Stimulated activated CD8-positive, alpha-beta memory T cell treated with anti-CD3 and anti-CD28 coated beads, Interleukin-15, amount 100 ng/mL, for 24 hours (primary cell): ENCODE measurements at places on chromosomes 7 and 10.
A peak's percentile ranks its signal among the peaks of the same experiment; 100 is the strongest.

DNA sequence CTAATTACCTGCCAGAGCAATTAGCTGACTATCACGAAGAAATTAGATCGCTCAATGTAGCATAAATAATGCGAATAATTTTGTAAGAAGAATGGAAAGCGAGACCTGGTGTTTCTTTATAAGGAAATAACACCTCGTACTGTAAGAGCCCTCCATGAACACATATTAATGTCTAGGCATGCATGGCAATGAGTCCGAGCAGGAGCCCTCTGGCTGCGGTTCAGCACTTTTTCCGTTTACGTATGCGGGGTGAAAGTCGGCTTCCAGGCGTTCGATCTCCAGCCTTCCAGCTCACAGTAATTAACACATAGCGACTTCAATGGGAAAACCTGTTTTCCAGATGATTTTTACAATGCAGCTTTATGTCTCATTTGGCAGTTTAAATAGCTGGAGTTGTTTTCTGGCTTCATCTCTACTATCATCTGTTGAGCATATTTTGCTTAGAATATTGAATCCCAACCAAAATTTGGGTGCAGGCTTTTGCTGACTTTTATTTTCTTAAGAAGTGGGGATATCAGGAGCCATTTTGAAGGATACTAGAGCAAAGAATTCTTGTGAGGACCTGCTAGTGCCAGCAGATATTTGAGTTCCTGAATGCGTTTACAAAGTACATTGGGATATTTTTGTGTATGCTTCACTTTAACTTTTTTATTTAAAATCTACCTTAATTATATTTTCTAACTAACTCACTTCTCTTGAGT is 7.2 kb upstream of the SP8 start:
- DNase-seq = no peak

GRCh38 chr10:11611248-11612020 is at the start of gene USP6NL:
USP6NL (minus strand) TSS chr10:11611650; CDS start chr10:11597634, 14,016 bp downstream.
- peak; percentile 19 for DNase-seq

DNA sequence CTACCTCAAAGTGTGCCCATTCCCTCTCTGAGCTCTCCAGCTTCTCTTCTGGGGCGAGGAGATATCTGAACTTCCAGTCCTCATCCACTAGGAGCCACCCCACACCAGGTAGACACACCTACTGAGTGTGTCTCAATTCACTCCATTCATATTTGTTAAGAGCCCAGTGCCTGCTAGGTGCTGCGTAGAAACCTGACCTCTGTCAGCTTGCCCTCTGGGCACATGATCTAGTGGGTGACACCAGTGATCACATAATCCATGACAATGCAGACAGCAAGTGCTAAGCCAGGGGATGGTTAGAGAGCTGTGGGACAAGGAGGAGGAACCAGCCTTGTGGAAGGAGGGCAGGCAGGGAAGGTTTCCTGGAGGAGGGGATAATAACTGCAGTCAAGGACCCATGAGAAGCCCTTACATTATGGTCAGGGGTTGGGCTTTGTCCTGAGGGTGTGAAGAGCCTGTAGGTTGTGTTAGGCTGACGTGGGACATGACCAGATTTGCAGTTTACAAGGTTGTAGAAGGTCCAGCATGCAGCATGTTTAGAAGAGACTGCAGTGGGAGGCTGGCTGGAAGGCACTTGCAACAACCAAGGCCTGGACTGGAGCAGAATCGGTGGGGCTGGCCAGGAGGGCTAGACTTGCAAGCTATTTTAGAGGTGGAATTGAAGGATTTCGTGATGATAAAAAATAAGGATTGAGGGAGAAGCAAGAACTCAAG is 81.8 kb downstream of the COL13A1 start:
- DNase-seq = no peak

DNA sequence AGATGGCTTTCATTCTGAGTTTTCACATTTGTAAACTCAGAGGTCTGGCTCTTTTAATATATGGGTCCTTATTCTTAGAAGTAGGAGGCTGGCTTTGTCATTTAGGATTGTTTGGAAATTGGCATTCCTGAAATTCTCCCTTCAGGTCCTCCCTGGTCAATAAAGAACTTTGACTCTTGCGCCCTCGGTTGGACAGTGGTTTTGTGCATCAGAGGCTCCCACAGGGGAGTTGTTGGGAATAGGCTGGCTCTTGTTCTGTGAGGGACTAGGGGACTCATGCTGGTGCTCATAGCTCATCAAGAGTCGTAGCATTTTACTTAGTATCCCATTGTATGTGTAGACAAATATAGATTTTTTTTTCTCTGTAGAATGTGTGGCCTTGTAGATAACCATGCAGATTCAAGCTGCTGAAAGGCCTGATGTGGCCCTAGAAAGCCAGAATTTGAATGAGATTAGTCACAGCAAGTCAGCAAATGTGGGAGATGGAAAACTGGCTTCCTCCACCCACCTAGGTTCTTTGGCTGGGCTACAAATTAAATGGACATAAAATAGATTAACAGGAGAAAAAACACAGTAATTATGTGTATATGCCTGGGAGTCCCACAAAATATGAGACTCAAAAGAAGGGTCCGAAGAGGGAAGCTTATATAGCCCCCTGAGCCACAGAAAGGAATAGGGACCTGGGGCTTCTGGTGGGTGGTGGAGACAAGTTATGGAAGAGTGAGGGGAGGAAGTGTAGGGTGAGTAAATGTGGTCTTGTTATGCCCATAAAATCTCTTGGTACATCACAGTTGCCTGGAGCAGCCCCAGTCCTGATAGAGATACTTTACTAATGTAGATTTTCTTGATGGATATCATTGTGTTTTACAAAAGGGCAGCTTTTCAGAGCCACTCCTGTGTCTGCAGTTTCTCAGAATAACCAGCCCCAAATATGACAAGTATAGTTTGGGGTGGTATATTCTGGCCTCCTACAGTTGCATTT is 94.6 kb upstream of the BTBD16 start:
- no peak for DNase-seq

DNA sequence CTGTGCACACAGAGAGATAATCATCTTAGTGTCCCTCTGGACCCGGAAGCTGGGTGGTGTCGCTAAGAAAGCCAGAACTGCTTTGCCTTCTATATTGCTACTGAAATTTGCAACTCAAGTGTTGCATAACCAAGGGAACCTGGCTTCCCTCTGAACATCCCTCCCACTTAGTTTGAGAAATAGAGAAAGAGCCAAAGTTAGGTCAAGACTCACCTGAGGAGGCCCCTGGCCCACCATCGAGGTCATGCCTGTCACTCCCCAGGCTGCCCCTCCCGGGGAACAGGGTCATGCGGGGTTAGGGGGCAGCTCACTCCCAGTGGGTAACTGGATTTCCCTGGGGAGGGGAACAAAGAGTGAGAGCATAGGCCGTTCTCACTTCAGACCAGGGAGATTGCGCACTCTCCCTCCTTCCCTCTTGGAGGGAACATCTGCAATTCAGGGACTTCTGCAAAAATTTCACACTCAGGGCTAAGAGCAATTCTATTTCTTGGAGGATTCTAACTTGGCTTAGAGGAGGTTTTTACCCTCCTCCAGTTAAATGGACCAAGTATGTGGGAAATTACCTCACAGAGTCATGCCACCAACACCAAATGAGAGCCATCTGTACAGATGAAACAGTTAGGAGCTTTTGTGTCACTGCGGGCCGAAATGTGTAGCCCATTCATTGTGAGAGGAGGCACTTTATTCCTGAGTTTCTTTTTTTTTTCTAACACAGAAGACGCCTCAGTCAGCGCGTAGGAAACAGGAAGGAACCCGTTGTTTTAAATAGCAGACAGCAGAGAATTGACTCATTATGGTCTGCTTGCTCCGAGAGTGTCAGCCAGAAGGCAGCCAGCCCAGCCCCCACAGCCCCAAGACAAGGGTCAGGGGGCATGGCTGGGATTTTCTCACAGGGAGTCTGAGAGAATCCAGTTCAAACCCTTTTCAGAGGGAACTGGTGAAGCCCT is 221.3 kb downstream of the ARHGAP12 start:
- peak; percentile 13 for DNase-seq

GRCh38 chr7:21497072-21497471 is 45.8 kb upstream of the DNAH11 start:
- no peak for DNase-seq

DNA sequence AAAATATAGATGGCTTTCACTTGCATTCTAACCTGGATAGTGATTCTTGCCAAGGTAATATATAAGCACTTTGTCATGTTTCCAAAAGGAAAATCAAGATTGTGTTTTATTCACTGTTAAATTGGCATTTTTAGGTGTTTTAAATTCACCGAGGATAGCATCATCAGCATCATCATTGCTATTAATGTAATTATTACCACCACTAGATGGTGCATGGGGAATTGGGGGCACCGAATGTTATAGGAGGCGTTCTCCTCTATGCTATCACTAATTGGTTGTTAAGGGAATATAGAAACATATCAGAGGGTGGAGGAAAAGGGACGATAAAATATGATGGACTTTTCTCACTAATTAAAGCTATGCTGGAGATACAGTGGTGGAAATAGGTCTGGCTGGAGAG is 95.5 kb downstream of the CELF2 start:
- no peak for DNase-seq

DNA sequence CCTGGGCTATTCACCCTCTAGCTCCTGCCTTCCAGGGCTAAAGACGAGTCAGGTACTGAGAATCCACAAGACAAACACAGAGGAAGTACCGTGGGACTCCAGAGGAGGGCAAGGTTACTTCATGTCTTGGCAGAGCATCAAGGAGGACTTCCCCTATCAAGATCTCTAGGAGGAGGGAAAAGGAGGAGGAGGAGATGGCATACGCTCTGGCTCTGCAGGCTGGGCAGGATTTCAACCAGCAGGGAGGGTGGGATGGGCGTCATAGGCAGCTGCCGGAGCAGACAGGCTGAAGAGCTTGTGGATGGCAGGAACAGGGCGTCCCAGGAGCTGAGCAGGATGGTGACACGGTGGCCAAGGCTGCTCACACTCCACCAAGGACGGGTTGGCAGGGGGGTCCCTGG is 21.3 kb downstream of the MDH2 start:
- DNase-seq = no peak

DNA sequence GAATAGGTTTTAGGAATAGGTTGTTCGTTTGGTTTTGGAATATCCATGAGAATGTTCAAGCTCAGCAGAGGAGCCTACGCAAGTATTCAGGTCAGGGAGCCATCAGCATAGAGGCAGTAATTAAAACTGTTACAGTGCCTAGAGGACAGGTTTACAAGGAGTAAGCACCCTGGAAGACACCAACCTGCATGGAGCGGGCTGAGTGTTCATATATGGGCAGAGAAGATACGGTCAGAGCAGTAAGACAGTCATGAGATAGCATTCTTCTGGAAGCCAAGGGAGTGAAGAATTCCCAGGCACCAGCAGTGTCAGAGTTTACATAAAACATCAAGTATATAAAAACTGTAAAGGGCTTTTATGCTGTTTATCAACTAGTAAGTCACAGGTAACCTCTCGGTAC is 96.5 kb downstream of the LRRC4 start:
- DNase-seq = no peak

GRCh38 chr7:150842018-150842417 is 10.3 kb upstream of the AOC1 start:
- no peak for DNase-seq

- no peak for DNase-seq
Measured at GRCh38 chr10:59838085-59838789, 68.1 kb downstream of the CCDC6 start.

GRCh38 chr10:131279516-131279915 is 32.0 kb downstream of the TCERG1L start:
- no peak for DNase-seq

DNA sequence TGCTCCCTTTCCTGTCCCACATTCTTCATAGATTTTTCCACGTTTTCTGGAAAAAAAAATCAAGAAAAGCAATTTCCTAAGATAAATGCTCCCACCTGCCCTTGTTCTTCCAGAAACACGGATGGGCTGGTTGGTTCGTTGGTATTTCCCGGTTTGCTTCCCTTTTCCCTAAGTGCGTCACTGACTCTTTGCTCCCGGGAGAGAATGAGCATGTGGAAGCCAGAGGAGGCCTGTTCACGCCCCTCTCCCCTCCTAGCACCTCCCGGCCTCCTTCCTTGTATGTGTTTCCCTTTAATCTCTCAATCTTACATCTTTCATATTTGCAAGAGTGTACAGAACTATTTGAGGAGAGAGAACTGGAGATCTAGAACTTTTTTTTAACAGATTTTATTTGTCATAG is 442.0 kb downstream of the GFRA1 start:
- DNase-seq = no peak

DNA sequence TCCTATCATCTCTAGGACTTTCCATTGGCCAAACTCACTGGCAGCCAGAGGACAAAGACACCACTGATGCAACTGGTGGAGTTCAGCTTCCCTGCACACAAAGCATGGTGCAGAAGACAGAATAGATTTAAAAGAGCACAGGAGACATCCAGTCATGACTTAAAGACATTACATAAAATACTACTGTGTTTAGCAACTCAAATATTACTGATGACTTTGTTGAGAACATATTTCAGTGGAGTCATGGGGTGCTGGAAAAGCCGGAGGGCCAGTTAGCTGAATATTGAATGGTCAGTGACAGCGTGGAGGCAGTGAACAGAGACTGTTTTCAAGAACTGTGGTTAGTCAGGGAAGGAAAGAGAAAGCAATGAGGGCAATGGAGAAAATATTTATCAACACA is 296.3 kb upstream of the NRP1 start:
- no peak for DNase-seq

DNA sequence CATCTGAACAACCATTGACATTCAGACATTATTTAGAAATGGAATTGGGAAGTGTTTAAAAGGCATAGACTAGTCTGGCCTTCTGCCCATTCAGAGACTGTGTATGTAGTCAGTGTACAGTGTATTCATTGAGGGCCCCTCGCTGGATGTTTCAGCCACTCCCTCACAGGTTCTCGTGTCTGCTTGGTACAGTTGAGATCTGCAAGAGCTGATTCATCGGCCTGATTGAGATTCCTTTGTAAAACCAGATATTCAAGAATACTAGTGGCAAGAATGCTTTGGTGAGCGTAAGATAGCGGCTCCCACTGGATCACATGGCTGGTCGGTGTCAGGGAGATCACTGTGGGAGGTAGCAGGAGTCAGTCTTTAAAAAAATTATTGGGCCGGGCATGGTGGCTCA is 119.5 kb downstream of the TCF7L2 start:
- no peak for DNase-seq

GRCh38 chr7:66348959-66349358 is 143.8 kb downstream of the TPST1 start:
- no peak for DNase-seq

DNA sequence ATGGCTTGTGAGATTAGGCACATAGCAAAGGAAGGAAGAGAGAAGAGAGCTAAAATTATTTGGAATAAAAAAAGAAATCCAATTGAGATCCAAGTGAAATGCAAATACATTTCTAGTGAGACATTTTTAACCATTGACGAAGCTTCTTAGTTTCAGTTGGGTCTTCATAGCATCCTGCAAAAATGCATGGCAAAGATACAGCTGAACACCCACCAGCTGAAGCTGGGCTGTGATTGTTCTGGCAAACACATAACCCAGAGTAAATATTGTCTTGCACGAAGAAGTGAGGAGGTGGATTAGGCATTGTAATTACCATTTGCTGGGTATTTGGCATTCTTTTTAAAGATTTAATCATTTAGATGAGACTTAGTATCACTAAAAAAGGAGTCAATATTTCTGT is 409.4 kb downstream of the GRM8 start:
- DNase-seq = no peak

- DNase-seq = no peak
Measured at GRCh38 chr7:75628055-75628454, 110.7 kb downstream of the HIP1 start.
